Memory B cell (primary cell): ENCODE measurements at places on chromosomes 2 and 18.

DNA sequence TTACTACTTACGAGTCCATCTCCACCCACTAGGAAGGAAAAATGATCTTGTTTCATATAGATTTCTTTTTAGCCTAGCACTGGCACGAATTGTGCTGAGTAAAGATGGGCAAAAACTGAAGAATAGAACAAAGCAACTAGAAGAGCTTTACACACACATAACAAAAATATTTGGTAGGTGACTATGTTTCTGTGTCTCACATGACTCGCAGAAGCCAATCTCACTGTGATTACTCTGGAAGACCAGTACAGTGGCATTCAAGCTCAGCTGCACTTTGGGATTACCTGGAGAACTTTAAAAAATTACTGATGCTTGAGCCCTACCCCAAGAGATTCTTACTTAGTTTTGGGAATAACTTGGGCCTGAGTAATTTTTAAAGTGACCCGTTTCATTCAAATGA lies 378.7 kb downstream of the METTL4 start:
- no peak for DNase-seq

DNA sequence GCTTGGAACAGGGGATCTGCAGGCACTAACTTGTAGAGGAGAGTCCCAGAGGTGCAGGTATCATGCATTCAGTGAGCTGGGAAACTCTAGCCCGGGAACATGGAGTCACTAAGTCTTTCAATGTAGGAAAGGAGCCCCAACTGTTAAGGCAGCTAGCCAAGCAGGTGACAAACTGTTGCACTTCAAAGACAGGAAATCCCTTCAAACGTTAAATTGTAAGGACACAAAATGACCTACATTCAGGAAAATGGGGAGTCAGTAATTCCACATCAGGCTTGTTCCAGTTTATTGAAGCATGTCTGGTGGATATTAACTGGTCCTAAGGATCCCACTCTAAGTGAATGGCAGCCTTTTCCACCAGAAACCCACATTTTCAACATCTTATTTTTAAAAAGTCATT lies 364.5 kb downstream of the MTX2 start:
- no peak for DNase-seq

DNA sequence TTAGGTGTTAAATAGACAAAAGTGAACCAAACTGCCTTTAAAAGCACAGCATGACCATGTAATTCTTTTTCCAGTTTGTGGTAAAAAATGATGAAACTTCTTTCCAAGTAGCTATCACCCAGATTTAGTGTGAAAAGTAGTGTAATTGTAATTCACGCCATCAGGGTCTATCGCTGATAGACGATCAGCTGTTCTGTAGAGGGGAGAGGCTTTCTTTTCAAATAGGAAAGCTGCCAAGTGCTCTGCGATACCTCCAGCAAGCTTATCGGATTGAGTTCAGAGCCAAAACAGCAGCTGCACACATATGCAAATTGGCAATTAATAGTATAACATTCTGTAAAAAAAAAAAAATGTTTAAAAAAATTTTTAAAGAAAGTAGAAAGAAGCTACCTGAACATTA lies 61.9 kb upstream of the PSMD14 start:
- no peak for DNase-seq

GRCh38 chr2:66541646-66542045 lies 106.7 kb downstream of the MEIS1 start:
- no peak for DNase-seq

GRCh38 chr18:22632191-22632590 lies 214.5 kb upstream of the CTAGE1 start:
- DNase-seq = no peak

- no peak for DNase-seq
Measured at GRCh38 chr18:525036-525797, 24.7 kb upstream of the COLEC12 start.

- DNase-seq = no peak
Measured at GRCh38 chr2:196987649-196988364, 61.3 kb upstream of the PGAP1 start.
